ENCODE measurements at places on chromosomes 1 and 21. TPM values are rescaled to one million over a fixed set of nuclear protein-coding genes. Genes with fewer than 3 reads are reported as not detected.

CHIA gene
- total RNA-seq: not detected

CHD5 gene
- 0.81 TPM for total RNA-seq

BRDT gene
- total RNA-seq: not detected

RGS8 gene
- total RNA-seq: not detected

PAPPA2 gene
- 1.4 TPM for total RNA-seq

NR5A2 gene
- total RNA-seq: 0.89 TPM

PRDM16 gene
- total RNA-seq: 12.9 TPM
